ENCODE measurements at places on chromosomes 1 and 21. TPM values are rescaled to one million over a fixed set of nuclear protein-coding genes. Genes with fewer than 3 reads are reported as not detected.

DNA sequence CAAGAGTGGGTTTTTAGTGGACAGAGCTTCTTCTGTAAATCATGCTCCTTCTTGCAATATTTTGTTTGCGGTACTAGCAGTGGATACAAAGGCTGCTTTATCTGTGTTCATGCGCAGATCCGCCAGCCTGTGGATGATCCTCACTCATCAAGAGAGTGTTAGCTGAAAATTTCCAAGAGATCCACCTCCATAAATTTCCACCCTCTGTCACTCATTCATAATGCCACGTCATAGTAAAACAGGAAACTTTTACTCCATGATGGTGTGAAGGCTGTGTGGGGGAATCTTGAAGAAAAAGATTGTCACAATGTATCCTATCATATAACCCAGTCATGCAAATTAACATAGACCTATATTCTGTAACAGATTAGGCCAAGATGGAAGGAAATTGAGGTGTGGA is 4.4 kb upstream of the MAPKAPK2 start:
- no peak for DNase-seq
- H3K4me1 ChIP-seq: peaks cover 7% of the 10 kb centered on the region
- no peak overlapping the region for H3K4me3 ChIP-seq
- peaks cover 9% of the 10 kb centered on the region for H3K27me3 ChIP-seq

- peaks cover 53% of the 10 kb centered on the region for H3K4me1 ChIP-seq
- peak; percentile 19 for DNase-seq
- peaks cover 22% of the 10 kb centered on the region for H3K36me3 ChIP-seq
These were observed 958 bp downstream of the NFYC start for GRCh38 chr1:40692429-40692895.

DNA sequence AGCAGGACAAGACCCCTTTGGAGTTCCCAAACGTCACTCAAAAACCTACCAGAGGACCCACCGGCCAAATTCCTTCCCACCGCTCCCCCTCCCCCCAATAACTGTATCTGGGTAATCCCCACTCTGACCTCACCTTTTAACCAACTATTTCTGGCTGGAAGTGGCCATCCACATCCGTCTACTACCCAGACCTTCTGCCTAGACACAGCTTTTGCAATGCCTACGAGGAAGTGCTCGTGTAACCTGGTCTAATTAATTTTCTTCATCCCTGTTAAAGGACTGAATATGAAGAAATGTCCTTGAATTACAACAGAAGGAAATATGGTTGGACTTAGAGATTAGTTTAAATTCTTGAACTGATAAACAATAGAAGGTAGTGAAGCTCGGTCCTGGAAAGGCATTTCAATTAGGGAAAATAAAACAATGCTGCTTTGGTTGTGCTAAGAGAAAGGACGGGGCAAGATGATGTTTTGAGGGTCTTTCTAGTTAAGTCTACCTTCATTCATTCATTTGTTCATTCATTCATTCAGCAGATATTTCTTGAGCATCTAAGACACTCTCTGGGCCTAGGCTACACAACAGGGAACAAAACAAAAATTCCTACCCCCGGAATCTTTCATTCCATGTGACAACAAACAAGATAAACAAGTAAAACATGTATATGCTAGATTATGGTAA is 18.8 kb downstream of the AVPR1B start:
- no peak for DNase-seq
- H3K4me3 ChIP-seq: no peak overlapping the region
- H3K4me1 ChIP-seq: no peaks in the 10 kb centered on the region
- peaks cover 58% of the 10 kb centered on the region for H3K27me3 ChIP-seq

- no peaks in the 10 kb centered on the region for H3K36me3 ChIP-seq
- no peak overlapping the region for H3K4me3 ChIP-seq
- H3K4me1 ChIP-seq: no peaks in the 10 kb centered on the region
- no peak overlapping the region for H3K27ac ChIP-seq
- no peak for DNase-seq
These were observed 302.6 kb upstream of the C1orf87 start for GRCh38 chr1:60376196-60376595.

GRCh38 chr21:39932335-39932734 is 65.1 kb downstream of the PCP4 start:
- H3K4me1 ChIP-seq: no peaks in the 10 kb centered on the region
- DNase-seq: no peak
- no peak overlapping the region for H3K27ac ChIP-seq
- no peaks in the 10 kb centered on the region for H3K36me3 ChIP-seq

- no peak overlapping the region for H3K4me3 ChIP-seq
- H3K27ac ChIP-seq: no peak overlapping the region
- no peak for DNase-seq
- H3K36me3 ChIP-seq: peaks cover 14% of the 10 kb centered on the region
- no peaks in the 10 kb centered on the region for H3K4me1 ChIP-seq
These were observed 103.9 kb upstream of the C1orf174 start for GRCh38 chr1:4003846-4004505.

DNA sequence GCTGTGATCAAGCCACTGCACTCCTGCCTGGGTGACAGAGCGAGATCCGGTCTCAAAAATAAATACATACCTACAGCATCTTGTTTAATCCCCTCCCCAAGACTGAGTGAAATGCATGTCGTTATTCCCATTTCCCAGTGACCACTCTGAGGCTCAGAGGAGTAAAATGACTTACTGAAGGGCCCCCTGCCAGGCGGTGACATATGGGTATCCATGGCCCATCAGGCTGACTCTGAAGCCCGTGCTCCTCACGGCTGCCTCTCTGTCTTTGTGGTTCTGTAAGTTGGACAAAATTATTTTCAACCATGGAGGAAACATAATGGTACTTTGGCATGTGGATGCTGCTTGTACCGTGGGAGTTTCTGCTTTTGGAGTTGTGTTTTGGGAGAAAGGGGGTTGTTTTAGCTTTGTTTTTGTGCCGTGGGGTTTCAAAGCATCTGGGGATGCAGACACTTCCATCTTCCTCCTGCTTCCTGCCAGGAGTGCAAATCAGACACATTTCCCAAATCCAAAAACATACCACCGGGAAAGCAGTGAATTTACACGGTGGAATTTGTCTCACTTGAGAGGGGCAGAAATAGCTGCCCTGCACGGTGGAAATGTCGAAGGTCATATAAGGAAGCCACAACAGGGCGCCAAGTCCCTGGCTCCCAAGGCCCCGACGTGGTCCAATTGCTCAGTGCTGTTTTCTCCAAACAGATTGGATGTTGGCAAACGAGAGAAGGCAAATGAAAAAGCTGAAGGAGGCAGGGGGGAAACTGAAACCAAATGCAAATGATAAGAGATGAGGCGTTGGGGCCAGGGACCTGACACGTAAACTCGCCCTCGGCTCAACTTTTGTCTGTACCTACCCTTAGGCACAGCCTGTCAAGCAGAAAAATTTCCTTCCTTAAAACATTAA is 17.1 kb upstream of the PINK1 start:
- peaks cover 61% of the 10 kb centered on the region for H3K4me1 ChIP-seq
- no peak for DNase-seq
- peak overlapping the region; percentile 71 for H3K4me3 ChIP-seq
- peaks cover 3% of the 10 kb centered on the region for H3K27me3 ChIP-seq
- peak overlapping the region; percentile 47 for H3K27ac ChIP-seq

DNA sequence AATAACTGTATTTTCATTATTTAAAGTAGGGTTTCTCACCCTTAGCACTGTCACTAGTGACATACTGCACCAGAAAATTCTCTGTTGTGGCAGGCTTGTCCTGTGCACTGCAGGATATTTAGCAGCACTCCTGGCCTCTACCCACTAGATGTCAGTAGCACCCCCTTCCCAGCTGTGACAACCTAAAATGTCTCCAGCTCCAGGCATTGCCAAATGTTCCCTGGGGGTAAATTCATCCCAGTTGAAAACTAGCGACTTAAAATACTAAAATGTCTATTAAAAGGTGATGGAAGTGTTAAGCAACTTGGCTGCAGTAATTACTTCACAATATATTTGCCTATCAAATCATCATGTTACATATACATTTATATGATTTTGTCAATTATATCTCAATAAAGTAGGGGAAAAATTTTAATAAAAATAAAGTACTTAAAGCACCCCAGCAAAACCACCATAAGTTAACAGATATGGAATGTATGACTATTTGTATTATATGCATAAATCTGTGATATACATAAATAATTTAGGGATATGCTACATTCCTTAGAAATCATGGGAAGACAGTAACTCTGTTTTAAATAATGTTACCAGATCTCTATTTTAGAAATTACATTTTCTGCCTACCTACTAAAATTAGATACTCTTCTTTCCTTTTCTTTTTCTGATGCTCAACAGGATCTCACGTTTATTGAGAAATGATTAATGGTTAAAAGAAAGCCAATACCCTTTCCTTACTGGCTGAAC is 74.6 kb downstream of the ARID4B start:
- DNase-seq: peak; percentile 77
- peaks cover 30% of the 10 kb centered on the region for H3K4me1 ChIP-seq
- H3K27me3 ChIP-seq: no peaks in the 10 kb centered on the region
- H3K27ac ChIP-seq: 0 out of 2 replicates have a peak overlapping the region, but pooled peaks have one; percentile 39

The COL11A1 gene
- 356 TPM for total RNA-seq

The AADACL4 gene
- total RNA-seq: not detected

The S100A8 gene
- total RNA-seq: not detected

Measured in HFFc6 (cell line).